Fibroblast of mammary gland (primary cell): ENCODE measurements at places on chromosomes 2 and 18.

GRCh38 chr2:143559147-143559546 lies 429.9 kb downstream of the ARHGAP15 start:
- DNase-seq, result no peak

DNA sequence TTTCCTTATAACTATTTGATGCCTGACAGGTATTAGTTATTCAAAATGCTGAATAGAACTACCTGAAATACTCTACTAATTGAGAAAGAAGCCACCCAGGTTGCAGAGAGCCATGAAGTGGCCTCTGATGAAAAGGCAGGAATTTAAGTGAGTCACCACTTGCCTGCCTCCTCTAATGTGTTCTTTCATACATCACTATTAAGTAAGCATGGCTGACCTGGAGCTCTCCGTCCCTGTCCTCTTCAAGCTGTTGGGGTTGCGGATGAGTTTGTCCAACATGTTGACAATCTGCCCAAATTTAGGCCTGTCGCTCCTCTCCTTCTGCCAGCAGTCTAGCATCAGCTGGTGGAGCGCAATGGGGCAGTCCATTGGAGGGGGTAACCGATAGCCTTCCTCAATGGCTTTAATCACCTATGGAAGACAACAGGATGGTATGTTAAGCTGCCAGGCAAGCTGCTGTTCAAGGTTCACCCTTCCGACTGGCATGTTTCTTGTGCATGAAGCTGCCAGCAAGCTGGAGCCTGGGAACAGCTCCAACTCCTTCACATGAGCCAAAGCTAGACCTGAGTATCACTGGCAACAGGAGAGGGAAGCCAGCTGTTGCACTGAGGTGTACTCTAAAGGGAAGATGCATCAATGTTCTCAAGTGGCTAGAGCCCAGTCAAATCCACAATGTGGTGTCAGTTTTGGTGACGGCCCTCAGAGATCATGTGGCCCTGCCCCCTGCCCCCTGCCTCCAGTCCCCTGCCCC lies 142.2 kb downstream of the EPHA4 start:
- peak; percentile 28 for DNase-seq

- no peak for DNase-seq
Observed at GRCh38 chr18:79589601-79590091, 90.0 kb upstream of the CTDP1 start.

DNA sequence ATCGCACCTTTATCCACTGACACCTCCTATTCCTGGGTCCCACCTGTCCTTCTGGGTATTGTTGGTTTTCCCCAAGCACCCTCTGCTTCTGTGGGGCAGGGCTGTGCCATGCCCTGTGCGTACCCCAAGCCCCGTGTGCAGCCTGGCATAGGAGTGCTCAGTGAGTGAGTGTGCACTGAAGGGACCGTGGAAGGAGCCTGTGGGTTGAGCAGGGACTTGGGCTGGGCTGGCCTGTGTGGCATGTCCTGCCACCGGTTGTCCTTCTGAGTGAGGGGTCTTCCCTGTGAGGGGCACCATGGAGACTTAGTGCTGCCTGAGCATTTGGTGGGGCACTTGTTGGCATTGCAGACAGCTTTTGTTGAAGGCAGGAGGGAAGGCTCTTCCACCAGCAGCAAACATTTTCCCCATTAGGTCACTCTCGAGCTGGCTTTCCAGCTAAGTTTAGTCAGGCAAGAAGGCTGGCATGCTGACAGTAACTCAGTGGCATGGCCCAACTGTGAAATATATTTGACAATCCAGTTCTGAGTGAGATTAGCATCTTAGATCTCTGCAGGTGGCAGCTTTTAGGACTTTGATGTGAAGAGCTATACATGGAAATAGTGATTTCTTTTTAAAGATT lies 64.7 kb downstream of the LPIN1 start:
- DNase-seq, result no peak

DNA sequence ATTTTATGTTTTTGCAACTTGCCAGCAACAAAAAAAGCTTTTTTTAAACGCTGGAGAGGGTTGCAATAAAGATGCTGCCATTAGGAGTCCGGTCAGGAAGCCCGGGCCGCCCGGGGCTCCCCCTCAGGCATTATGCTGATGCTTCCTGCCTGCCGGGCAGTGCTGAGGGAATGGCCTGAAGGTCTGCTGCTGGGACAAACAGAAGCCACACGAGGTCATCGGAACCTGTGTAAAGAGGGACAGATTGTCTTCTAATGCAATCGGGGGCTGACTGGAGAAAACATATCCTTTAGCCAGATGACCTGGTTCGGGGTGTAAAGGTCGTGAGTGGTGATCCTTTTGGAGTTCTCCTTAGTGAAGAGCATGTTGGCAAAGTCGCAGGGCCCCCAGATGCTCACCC lies 2.3 kb downstream of the IMPA2 start:
- no peak for DNase-seq

- DNase-seq, result peak; percentile 66
Observed at GRCh38 chr18:39806525-39806924, 2148.5 kb upstream of the PIK3C3 start.

GRCh38 chr18:73840319-73840945 lies 307.2 kb downstream of the FBXO15 start:
- DNase-seq, result no peak

DNA sequence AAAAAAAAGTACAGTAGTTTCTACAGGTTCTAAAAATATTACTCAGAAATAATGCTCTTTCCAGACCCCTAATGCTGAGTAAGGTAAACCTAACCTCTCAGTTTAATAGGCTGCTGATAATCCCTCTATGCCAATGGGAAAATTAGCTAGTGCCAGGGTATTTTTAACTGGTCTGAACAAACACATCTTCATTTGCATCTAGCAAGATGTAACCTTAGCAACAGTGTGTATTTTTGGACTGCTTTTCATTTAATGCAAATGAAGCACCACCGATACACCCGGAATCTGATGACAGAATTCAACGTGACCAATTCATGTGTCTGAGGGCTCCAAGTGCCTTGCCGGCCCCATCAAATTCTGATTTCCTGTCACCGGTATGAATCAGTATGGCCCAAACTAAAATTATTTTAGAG lies 47.4 kb upstream of the CYRIA start:
- no peak for DNase-seq

GRCh38 chr2:37561615-37562569 lies 109.5 kb downstream of the CDC42EP3 start:
- peak; percentile 91 for DNase-seq

- no peak for DNase-seq
Observed at GRCh38 chr18:79283131-79283810, 112.5 kb upstream of the NFATC1 start.

DNA sequence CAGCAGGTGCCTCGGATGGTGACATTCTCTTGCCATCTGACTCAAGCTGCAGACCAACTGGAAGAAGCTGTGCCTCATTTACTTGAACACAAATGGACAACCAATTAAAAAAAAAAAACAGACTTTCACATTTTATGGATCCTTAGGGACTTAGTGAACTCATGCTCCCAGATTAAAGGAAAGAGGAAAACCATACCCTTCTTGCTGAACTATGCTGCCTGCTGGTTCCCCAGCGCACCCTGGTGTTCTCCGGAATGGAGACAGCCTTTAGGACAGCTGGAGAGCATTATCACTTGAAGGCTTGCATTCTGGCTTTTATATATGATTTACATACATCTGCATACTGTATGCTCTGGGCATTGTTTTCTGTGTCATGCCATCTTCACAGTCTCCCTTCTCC lies 370.7 kb downstream of the SLC4A3 start:
- peak; percentile 57 for DNase-seq
